ENCODE measurements at places on chromosomes 11 and 22.

DNA sequence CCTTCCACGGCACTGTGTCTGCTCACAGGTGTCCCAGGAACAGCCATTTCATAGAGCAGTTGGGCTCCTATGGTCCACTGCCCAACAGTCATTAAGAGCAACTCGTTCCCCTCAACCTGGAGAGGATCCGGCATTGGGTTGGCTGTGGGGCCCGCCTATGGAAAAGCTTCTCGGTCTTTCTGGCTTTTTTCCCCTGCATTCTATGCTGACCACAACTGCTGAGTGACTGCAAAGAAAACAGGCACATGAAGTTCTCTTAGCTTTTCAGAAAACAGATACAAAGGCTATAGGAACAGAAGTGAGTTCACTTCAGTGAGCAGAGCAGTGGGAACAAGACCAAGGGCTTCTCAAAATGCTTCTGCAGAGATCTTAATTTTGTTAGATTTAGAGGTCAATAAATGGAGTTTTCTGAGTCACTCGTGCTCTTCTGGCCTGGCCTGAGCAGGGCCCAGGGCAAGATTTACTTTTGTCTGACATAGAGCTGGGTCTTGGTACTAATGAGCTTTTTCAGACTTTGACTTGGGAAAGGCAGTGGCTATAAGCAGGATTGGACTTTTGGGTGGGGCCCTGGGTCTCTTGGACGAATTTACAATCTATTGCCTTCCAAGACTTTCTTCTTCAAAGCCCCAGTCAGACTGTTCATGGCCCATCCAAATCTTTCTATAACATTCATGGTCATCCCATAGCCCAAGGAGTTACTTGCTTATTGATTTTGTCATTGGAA lies 13.6 kb upstream of the APOL5 start:
- DNase-seq: no peak

GRCh38 chr11:126654886-126655806 lies 299.7 kb downstream of the ST3GAL4 start:
- DNase-seq: no peak

GRCh38 chr11:34086554-34087283 lies 18.7 kb upstream of the NAT10 start:
- no peak for DNase-seq

- no peak for DNase-seq
These were observed 105.4 kb upstream of the PITPNB start for GRCh38 chr22:28024422-28024888.

DNA sequence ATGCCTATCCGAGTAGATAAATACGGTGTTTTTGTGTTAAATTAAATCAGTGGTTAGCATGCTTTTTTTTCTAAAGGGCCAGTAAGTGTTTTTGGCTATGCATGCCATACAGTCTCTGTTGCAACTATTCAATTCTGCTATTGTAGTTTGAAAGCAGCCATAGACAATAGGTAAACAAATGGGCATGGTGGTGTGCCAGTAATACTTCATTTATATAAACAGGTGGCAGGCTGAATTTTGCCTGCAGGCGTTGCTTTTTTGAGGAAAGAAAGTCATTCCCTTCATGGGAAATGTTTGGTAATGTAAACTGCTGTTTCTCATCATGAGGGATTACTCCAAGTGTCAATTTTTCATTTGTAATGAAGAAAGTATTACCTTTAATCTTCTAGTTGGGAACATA lies 106.5 kb downstream of the TMEM135 start:
- no peak for DNase-seq

- no peak for DNase-seq
These were observed 2.8 kb downstream of the CARD10 start for GRCh38 chr22:37516456-37516855.

DNA sequence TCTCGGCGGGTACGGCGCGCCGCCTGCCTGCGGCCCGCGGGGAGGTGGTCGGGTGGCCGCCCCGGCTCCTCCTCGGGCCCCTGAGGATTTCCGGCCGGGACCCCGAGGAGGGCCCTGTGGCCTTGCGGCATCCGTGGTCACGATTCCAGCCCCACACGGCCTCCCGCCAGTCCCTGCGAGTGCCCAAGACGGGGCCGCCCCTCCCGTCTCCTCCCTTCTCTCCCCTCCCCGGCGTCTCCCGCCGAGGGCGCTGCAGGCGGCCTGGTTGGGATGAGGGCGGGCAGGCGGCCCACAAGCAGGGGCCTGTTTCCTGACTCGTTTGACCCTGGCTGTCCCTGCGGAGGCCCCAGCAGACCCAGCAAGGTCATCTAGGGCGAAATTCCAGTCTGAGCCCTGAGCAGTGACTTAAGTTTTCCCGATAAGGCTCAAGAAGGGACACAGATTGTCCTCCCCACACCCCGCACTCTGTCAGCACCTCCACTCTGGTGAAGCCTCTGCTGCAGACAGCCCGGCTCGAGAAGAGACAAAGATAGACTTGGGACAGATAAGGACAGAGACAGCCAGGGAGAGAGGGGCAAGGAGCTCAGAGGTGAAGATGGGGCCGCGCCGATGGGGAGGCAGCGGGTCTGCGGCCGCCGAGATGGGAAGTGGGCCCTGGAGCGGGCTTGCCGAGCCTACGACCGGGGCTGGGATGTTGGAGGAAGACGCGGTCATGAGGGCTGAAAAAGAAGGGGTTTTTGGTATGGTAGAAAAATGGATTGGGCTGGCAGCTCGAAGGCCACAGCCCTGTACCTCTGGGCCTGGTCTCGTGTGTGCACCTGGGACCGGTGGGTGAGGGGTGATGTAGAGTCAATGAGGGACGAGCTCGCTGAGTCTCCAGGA lies 95.0 kb downstream of the SWAP70 start:
- peak; percentile 64 for DNase-seq

GRCh38 chr11:15825976-15826650 lies 530.2 kb downstream of the SOX6 start:
- no peak for DNase-seq

- DNase-seq: no peak
These were observed 15.3 kb downstream of the PTS start for GRCh38 chr11:112241486-112241885.

DNA sequence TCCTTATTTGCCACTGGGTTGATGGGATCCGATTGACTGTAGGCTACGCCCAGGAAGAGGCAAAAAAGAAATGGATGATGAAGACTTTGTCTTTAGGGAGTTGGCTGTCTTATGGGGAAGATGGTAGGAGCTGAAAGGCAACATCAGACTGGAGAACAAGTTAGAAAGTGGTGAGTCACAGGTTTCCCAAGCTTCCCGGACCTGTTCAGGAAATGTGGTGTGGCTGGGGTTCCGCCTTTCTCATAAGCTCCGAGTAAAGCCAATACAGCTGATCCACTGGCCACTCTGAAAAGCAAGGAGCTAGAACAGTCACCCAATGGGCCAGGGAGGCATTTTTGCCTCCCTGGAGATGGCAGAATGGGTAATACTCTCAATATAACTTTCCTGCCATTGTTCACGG lies 194.5 kb downstream of the SNX19 start:
- no peak for DNase-seq

All from COLO829 (cell line).